ENCODE measurements at places on chromosomes 13 and 19.

DNA sequence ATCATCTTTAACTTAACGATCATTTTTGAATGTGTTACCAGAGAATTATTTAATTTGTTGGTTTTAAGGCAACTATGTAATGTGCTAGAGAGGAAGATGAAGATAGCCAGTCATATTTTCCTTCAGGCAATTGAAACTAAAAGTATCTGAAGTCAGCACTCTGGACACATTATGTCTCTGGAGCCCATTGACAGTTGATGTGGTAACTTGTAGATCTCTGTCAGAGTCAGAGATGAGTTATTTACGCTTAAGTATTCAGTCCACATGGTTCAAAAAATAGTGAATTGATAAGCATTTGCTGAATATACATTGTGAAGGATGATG, 2.1 kb downstream of the ZMYM2 start:
- DNase-seq: no peak

DNA sequence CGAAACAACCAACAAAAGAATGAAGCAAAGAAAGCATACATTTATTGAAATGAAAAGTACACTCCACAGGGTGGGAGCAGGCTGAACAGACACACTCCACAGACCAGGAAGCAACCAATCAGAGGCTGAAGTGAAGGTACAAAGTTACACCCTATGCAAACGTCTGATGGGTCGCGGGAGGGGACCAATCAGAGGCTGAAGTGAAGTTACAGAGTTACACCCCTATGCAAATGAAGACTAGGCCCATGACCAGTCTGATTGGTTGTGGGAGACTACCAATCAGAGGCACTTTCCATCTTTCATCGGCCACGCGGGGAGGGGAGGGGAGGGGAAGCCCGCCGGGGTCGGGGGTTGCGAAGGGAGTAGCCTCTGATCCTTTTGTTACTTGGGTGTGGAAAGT, 12.4 kb upstream of the FBL start:
- no peak for DNase-seq

DNA sequence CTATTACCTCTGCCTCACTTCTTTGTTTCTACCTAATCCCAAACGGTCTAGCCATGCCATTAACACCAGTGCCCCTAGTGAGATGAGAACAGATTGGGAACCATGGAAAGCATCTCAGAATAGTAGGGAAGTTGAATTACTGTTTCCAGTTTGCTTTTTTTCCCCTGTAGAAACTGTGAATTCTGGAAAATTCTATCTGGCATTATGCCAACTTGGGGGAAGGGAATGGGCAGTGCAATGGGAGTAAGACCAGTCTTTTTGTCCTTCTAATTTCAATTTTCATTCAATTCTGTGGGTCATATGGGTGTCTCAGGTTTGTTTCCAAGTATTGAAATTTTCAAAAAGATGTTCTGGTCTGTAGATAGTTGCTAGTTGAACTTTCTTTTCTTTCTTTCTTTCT, 1666.1 kb downstream of the SLITRK1 start:
- no peak for DNase-seq

- no peak for DNase-seq
Observed at GRCh38 chr19:15294561-15294990, 37.8 kb downstream of the BRD4 start.

- no peak for DNase-seq
Observed at GRCh38 chr13:25632166-25632888, 260.6 kb downstream of the ATP8A2 start.

DNA sequence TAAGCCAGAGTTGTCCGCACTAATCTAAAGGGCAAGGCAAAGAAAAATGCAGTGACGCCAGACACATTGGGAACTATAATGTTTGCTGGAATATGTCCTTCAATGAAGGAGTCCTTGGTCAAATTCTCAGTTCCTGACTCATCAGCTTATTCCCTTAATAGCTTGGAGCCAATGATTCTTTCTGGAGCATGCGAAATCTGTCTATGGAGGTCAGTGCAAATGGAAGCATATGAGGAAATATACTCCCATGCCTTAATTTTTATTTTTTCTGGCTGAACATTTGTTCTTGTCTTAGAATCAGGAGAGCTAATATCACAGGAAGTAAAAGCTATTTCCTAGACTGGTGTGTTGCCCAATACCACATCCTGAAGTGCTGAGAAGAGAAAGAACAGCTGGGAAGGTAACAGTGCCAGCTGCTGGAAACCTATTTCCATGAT, 289.8 kb upstream of the SPRY2 start:
- no peak for DNase-seq

- DNase-seq: no peak
Observed at GRCh38 chr19:54282686-54283470, 2.0 kb upstream of the LILRB2 start.

DNA sequence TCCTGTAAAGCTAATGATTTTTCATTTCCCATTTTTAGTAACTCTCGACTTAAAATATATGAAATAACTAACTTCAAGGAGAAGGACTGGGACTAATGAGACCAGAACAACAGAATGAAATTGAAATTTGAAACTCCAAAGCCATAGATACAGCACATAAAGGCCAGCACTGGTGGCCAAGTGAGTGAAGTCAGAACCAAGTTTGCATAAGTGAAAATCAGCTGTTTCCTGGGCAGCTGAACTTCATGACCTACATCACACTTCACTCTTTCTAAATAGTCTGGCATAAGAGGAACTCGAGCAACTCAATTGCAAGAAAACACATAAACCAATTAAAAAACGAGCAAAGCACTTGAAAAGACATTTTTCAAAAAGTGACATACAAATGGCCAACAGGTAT, 84.5 kb downstream of the DCLK1 start:
- no peak for DNase-seq

DNA sequence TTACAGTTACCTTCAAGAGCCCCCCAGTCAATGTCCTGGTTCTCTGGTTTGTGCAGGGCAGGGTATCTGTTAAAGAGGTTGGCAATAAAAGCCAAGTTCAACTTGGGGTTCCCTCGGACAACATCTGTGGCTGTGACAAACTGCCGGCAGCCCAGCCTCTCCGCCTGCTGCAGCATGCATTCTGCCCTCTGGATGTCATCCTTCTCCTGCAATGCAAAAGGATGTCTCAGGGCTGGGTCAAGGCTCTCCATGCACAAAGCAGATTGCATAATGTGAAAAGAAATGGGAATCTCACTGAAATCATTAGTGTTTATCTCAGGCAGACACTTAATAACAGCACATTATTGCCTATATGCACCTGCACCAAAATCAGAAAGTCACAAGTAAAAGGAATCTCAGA, 35.1 kb downstream of the LCP1 start:
- DNase-seq: no peak

GRCh38 chr19:53881482-53882390, at the start of gene PRKCG:
Gene PRKCG, plus strand, starts transcription at chr19:53882197. Its CDS starts 298 bp downstream, at chr19:53882495.
- DNase-seq: no peak

GRCh38 chr13:25037057-25037813, 58.7 kb upstream of the PABPC3 start:
- no peak for DNase-seq

DNA sequence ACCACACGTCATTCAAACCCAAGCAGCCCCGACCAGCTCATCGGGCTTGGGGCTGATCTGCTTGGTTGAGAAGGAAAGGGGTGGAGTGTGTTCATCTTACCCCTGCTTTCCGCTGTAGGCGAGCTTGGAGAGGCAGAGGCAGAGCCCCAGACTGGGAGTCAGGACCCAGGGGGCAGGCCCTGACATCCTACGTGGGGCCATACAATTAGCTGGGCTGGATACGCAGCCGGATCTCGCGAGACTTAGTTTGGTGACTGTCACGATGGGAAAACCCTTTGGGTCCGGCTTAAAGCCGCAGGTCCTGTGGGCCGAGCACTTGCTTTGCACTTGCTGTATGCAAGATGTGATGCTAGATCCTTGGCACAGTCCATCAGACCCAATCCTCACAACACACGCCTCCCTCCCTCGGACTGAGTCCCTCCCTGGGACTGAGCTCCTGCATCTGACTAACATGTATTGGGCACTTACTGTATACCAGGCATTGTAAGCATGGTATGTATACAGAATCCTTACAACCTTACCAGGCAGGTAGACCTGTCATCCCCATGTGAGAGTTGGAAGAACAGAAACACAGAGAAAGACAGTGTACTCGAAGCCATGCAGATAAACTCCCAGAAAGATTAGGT, 3.7 kb downstream of the CEACAM16 start:
- no peak for DNase-seq

DNA sequence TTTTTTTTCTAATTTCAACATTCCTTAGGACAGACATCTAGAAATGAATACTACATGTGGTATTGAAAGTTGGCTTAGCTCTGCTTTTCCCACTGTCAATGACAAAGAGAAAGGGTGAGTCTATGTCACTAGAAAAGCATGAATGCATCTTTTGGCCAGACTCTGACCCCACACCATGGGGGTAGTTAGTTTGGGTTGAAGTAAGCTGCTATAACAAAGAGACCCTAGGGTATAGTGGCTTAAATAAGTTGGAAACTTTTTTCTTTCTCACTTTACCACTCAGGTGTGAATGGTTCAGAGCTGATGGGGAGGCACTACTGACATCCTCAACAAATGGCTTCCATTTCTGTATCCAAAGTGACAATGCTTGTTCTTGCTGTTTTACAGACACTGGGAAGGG, 161.5 kb downstream of the DLEU7 start:
- no peak for DNase-seq

DNA sequence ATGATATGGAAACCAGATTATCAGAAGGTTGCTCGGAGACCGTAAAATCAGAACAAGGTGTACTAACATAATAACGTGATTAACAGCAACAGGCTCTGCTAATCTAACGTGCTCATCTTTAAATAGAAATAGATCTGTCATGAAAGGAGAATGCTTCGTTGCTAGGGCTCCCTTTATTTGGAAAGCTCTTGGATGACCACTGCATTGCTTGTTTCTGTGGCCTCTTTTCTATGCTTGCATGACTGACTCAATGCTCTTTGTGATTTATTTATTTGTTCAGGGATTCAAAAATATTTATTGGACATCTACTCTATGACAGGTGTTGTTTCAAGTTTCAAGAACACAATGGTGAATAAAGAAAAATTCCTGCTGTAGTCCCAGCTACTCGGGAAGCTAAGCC, 22.3 kb upstream of the ZDHHC20 start:
- no peak for DNase-seq

DNA sequence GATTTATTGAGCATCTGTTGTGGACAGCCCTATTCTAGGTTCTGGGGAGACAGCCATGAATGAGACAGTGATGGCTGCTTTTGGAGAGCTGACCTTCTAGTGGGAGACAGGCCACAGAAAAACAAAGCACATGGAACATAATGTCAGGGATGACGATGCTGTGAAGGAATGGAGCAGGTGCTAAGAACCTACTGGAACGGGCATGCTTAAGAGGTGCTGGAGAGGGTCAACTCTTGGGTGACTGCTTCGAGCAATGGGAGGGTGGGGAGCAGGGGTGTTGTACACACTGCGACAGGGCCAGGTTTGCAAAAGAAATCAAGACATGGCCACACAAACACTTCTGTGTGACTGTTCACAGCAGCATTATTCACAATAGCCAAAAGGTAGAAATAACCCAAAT, 12.1 kb upstream of the CEACAM16 start:
- no peak for DNase-seq

DNA sequence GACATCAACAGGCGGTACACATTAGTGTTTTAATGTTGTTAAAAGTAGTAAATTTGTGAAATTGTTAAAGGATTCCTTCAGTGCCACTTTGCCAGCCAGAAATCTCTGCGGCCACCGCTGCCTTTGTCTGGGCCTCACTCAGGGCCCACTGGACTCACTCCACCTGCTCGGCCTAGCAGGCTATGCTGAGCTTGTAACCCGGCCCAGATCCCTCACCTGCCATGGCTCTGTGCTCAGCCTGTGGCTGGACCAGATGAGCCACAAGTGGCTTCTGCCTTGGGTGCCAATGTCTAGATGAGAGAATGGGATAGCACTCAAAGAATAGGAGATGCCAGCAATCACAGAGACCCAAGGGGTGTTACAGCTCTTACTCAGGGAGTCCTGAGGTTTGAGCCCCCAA, 1228.0 kb downstream of the DIAPH3 start:
- no peak for DNase-seq

- DNase-seq: no peak
Observed at GRCh38 chr19:39941615-39942365, 7.4 kb upstream of the FCGBP start.

DNA sequence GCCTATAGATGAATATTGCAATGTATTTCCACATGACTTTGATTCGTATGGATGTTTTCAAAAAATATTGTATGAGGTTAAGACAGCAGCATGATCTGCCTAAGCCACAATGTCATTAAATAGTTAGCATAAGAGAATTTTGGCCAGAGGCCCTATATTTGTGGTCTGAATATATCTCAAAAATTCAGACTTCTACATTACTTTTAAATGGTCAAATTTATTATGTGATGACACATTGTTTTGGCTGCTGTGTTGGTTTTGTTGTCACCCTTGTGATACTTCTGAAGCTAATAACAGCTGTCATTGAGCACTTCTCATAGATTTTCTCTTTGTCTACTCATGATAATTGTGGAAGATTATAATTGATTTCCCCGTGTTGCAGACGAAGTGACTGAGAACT, 288.2 kb downstream of the MYO16 start:
- no peak for DNase-seq

DNA sequence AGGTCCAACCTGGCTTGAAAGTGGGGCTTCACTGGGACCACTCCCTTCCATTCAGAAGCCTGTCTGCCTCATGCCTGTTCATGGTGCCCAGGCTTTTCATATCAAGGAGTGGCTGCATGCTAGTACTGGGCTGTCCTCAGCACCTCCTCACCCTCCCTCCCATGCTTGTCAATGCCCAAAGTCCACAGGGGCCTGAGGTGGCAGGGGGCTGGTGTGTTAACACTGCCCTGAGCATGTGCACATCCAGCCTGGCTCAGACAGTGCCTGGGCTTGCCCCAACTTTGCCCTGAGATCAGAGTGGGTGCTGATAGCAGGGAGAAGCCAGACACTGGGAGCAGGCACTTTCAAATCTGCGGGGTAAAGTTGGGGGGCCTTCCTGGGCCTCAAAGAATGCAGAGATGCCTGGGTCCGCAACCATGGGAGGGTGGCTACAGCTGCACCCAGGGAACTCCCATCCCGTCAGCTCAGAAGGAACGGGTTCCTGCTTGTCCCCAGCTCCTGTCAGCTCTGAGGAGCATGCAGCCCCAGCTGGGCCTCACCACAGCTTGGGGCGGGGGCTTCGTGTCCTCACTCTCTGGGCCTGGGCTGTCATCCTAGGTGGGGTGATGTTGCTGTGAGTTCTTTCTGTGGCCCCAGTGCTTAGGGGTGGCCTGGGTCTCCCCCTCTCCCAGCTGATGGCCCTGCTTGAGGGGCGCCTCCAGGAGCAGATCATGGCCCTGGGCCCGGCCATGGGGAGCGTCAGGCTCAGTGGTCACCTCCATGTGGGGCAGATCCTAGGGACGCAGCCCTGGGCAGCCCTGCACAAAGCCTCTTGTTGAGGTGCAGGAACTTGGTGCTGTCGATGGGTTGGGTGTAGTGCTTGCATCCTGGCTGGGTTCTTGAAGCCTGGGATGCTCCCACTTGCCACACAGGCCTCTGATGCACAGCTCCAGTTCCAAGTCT, 830.6 kb upstream of the SLITRK5 start:
- no peak for DNase-seq

- no peak for DNase-seq
Observed at GRCh38 chr19:21128901-21129698, 12.7 kb upstream of the ZNF431 start.

Data from omental fat pad (tissue), 4 donors.